ENCODE measurements at places on chromosomes 6 and 20. TPM values are rescaled to one million over a fixed set of nuclear protein-coding genes. Genes with fewer than 3 reads are reported as not detected.

The PRRT1 gene
- total RNA-seq = 0.14 TPM

The TSBP1 gene
- not detected for total RNA-seq

The SLC22A16 gene
- total RNA-seq = not detected

The ATRN gene
- total RNA-seq = 44.6 TPM

The RIN2 gene
- total RNA-seq = 125 TPM

The MEI4 gene
- not detected for total RNA-seq

The GRIK2 gene
- not detected for total RNA-seq

The CST2 gene
- total RNA-seq = not detected

The MYL9 gene
- total RNA-seq = 2.0 TPM

The PTGIS gene
- 1.3 TPM for total RNA-seq

The GINS1 gene
- 33.9 TPM for total RNA-seq

The DNAH8 gene
- total RNA-seq = 0.07 TPM

The XKR7 gene
- total RNA-seq = not detected

All from thoracic aorta endothelial cell (primary cell).